ENCODE measurements at places on chromosomes 2 and 18. TPM values are rescaled to one million over a fixed set of nuclear protein-coding genes. Genes with fewer than 3 reads are reported as not detected.

- no peak overlapping the region for H3K4me3 ChIP-seq
- no peak overlapping the region for H3K27ac ChIP-seq
- no peaks in the 10 kb centered on the region for H3K36me3 ChIP-seq
- H3K4me1 ChIP-seq: peaks cover 5% of the 10 kb centered on the region
- no peak for DNase-seq
These were observed 23.9 kb upstream of the NCOA1 start for GRCh38 chr2:24466871-24467870.

DNA sequence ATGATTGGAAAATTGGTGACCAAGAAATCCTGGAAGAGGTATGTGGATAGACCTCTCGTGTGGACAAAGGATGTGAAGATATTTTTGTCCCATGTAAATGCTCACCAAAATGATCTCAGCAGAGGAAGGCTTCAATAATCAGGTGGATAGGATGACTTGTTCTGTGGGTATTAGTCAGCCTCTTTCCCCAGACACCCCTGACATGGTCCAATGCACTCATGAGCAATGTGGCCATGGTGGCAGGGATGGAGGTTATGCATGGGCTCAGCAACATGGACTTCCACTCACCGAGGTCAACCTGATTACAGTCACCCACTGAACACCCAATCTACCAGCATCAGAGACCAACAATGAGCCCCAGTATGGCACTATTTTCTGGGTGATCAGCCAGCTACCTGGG, 20.2 kb downstream of the CHRNA1 start:
- H3K36me3 ChIP-seq: no peaks in the 10 kb centered on the region
- no peaks in the 10 kb centered on the region for H3K27me3 ChIP-seq
- no peak overlapping the region for H3K4me3 ChIP-seq
- H3K27ac ChIP-seq: no peak overlapping the region
- no peak for DNase-seq

GRCh38 chr2:171793691-171794678, 100.1 kb downstream of the SLC25A12 start:
- peaks cover 9% of the 10 kb centered on the region for H3K4me1 ChIP-seq
- H3K36me3 ChIP-seq: no peaks in the 10 kb centered on the region
- H3K27me3 ChIP-seq: no peaks in the 10 kb centered on the region
- no peak overlapping the region for H3K4me3 ChIP-seq

DNA sequence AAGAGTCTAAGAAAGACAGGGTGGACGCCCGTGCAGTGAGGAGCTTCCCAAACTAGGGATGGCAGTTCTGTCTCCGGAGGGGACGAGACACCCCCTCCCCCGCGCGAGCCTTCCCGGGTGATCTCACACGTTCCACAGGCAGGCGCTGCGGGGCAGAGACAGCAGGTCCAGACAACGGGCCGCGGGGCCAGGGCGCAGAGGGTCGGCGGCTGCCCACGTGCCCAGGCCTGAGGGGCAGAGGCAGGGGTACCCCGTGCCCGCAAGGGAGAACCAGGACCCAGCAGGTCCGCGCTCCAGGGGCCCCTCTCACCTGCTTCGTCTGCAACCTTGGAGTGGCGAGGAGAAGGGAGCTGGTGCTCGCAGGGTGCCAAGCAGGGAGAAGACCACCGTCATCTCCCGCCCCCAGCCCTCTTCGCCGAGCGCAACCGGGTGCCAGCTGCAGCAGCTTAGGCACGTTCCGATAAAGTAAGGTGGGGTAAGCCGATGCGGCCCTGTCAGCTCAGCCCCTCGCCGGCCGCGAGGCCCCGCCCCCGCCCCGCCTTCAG, at the start of gene GPR155:
Gene GPR155, minus strand, starts transcription at position 467 of the 545 bp plus-strand sequence. CDS start 5,073 bp downstream, outside the sequence.
- peaks cover 1% of the 10 kb centered on the region for H3K4me1 ChIP-seq
- H3K27ac ChIP-seq: peak within 1 kb of the TSS; percentile 97
- peaks cover 2% of the 10 kb centered on the region for H3K27me3 ChIP-seq
- peak within 1 kb of the TSS; percentile 97 for H3K4me3 ChIP-seq
- DNase-seq: peak; percentile 81
- peaks cover 6% of the 10 kb centered on the region for H3K36me3 ChIP-seq

DNA sequence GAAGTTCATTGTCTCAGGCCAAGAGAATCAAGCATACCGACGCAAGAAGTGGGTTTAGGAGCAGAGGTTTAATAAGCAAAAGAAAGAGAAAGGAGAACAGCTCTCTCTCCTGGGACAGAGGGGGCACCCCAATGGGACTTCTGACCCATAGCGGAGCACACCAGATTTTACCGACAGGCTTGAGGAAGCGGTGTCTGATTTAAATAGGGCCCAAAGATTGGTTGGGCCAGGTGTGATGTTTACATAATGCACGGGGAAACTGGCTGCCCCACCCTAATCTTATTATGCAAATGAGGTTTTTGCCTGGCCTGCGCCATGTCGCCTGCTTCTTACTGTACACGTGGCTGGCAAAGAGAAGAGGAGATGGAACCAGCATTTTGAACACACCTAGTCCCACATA, 106.2 kb downstream of the MREG start:
- peaks cover 2% of the 10 kb centered on the region for H3K4me1 ChIP-seq
- no peak overlapping the region for H3K4me3 ChIP-seq
- H3K27ac ChIP-seq: no peak overlapping the region
- peaks cover under 1% of the 10 kb centered on the region for H3K27me3 ChIP-seq
- H3K36me3 ChIP-seq: no peaks in the 10 kb centered on the region

- H3K36me3 ChIP-seq: no peaks in the 10 kb centered on the region
- H3K4me3 ChIP-seq: no peak overlapping the region
- no peak overlapping the region for H3K27ac ChIP-seq
- no peak for DNase-seq
- peaks cover 3% of the 10 kb centered on the region for H3K4me1 ChIP-seq
These were observed 135.3 kb upstream of the CTAGE1 start for GRCh38 chr18:22552899-22553460.

GRCh38 chr2:177989029-177989885, 83.3 kb downstream of the PDE11A start:
- no peaks in the 10 kb centered on the region for H3K27me3 ChIP-seq
- H3K4me3 ChIP-seq: no peak overlapping the region
- H3K27ac ChIP-seq: no peak overlapping the region
- no peak for DNase-seq
- H3K36me3 ChIP-seq: no peaks in the 10 kb centered on the region

DNA sequence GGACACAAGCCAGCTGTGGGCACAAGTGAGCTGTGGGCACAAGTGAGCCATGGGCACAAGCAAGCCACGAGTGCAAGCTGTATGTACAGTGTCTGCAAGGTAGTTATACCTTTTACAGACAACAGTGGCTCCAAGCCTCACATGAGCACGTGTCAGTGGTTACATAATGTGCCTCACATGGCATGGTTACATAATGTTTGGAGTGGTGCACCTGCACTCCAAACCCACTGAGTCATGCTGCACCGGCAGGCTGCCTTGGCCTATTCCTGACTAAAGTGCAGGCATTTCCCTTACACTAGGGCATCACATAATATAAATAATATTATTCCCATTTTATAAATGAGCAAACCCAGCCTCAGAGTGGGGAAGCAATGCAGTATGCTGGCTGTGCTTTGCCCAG, 62.6 kb downstream of the MARCO start:
- peaks cover 4% of the 10 kb centered on the region for H3K27me3 ChIP-seq
- H3K4me1 ChIP-seq: no peaks in the 10 kb centered on the region
- no peak overlapping the region for H3K4me3 ChIP-seq
- no peaks in the 10 kb centered on the region for H3K36me3 ChIP-seq

DNA sequence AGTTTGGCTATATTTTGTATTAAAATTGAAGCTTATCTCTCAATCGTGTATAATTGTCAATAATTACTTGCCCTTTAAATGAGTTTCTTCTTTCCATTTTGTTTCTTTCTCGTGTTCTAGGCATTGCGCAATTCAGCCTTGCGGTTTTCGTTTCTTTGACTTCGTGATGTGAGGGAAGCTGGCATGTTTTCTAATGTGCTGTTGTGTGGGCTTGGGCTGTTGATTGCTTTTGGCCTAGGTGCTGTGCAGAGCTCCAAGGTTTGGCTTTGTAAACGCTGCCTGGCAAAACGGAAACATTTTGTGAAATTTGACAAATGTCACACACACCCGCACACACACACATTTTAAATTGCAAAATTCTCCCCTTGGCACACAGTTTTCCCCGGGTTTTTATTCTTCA, 242.6 kb upstream of the TCF4 start:
- H3K4me1 ChIP-seq: peaks cover 1% of the 10 kb centered on the region
- no peak for DNase-seq
- no peak overlapping the region for H3K27ac ChIP-seq
- H3K4me3 ChIP-seq: no peak overlapping the region
- H3K27me3 ChIP-seq: no peaks in the 10 kb centered on the region

GRCh38 chr2:134457765-134458472, 204.0 kb downstream of the MGAT5 start:
- DNase-seq: no peak
- peaks cover 29% of the 10 kb centered on the region for H3K27me3 ChIP-seq
- H3K36me3 ChIP-seq: no peaks in the 10 kb centered on the region
- H3K4me3 ChIP-seq: no peak overlapping the region
- peak overlapping the region; percentile 38 for H3K27ac ChIP-seq

DNA sequence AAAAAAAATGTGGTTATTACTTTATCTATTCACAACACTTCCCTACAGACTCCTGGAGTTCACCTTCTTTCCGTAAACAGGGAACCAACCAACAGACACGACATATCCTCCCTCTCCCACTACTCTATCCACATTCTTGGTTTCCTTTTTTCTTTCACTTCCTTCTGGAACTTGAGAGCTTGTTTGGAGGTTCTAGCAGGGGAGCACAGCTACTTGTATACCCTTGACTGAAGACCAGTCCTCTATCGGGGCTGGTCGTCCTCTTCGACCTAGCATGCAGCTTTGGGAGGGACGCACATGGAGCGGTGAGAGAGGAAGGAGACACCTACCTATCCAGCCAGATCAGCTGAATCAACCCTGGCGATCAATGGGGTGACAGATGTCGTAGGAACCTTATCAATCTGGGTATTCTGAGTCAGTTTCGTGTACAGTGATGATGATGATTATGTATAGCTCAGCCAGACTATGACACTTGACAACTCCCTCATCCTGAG, 43.5 kb upstream of the MSH2 start:
- no peak for DNase-seq
- no peak overlapping the region for H3K4me3 ChIP-seq
- H3K36me3 ChIP-seq: no peaks in the 10 kb centered on the region
- no peaks in the 10 kb centered on the region for H3K4me1 ChIP-seq
- no peak overlapping the region for H3K27ac ChIP-seq

- peaks cover 6% of the 10 kb centered on the region for H3K27me3 ChIP-seq
- H3K36me3 ChIP-seq: no peaks in the 10 kb centered on the region
- peak overlapping the region; percentile 14 for H3K4me3 ChIP-seq
- peak; percentile 31 for DNase-seq
- H3K4me1 ChIP-seq: peaks cover 16% of the 10 kb centered on the region
These were observed 133.5 kb downstream of the ASXL3 start for GRCh38 chr18:33711514-33711913.

The RMDN2 gene
- total RNA-seq: 5.5 TPM

The TANK gene
- 45.9 TPM for total RNA-seq

The SERPINB12 gene
- not detected for total RNA-seq

The PROKR1 gene
- 0.83 TPM for total RNA-seq

The LRP1B gene
- total RNA-seq: 28.7 TPM

Data from glutamatergic neuron (in vitro differentiated cells).